ENCODE measurements at places on chromosomes 5 and 9.

DNA sequence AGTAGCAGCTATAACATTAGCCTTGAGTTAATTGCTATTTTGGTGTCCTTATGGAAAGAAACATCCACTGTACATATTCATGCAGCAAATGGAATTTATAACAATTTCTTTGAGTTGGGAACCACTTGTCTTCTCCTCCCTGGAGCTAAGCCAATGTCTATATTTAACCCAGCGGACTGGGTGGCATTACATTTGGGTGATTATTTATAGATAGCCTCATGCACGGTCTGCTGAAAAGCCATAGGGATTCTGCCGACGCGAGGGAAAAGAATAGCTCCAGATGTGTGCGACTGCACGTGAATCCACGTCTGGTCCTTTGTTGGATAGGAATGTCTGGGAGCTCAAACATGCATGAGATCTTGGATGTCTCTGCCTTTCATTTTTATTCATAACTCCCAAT is 157.5 kb upstream of the BRINP1 start:
- no peak for DNase-seq

DNA sequence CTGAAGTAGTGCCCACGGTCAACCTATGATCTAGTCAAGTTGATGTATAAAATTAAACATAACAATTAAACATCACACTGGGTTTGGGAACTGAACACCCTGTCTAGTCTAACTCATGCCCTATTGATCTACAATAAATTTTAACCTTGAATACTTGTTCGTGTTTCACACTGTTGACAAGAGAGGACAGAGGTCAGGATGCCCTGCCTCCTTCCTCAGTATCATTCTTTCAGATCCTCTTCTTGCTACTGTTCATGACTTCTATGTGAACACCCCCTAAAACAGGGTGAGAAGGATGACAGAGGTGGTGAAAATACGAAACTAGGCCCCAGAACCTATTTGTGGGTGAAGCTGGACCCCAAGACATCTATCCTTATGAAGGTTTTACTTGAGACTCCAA is 8.1 kb upstream of the MAT2B start:
- DNase-seq = no peak

DNA sequence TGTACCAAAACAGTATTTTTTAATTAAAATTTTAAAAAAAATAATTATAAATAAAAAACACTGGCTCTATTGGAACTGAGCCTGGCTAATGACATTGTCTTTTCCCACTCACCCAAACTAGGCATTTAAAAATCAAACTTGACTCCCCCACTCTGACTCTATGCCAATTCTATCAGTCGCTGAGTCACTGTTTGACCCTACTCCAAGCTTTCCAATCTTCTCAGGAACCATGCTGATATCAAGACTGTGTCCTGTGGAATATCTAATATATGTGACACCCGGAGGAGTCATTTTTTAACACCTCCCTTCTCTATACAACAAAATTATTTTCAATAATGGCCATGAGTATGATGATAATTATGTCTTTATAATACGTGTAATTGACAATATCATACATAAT is 171.6 kb upstream of the RASEF start:
- DNase-seq = no peak

DNA sequence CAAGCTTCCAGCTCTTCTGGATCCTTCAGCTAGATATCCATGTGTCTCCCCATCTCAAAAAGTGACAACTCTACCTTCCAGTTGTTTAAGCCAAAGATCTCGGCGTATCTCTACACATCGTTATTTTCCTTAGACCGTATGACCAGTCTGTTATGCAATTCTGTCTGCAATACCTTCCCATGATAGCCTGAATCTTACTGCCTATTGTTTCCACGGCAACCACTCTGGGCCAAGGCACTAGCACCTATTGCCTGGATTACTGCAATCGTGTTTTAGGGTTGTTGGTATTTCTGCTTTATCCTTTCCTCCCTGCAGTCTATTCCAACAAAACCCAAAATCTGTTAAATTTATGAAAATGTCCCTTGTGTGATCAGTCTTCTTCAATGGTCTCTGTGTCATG is 448.4 kb downstream of the MTRR start:
- no peak for DNase-seq
